AG20443 (cell line): ENCODE measurements at places on chromosomes 11 and 22.
A peak's percentile ranks its signal among the peaks of the same experiment; 100 is the strongest.

DNA sequence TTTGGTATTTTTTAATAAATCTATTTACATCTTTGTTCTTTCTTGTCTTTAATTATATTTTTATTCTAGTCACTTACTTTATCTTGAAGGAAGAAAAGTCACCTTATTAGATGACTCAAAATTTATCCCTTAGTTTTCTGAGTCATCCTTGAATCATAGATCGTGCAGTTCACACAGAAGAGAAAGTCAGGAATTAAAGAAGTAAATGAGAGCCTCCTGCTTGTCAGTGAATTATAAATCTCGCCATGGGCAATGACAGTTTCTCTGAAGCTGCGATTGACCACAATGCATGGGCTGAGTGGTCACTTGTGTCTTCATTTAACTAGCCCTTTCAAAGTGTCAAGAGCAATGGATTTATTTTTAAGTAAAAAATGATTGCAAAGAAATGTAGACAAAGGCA lies 91.2 kb downstream of the LUZP2 start:
- DNase-seq = no peak

- DNase-seq = no peak
Measured at GRCh38 chr11:118290923-118291322, 13.6 kb upstream of the CD3E start.

DNA sequence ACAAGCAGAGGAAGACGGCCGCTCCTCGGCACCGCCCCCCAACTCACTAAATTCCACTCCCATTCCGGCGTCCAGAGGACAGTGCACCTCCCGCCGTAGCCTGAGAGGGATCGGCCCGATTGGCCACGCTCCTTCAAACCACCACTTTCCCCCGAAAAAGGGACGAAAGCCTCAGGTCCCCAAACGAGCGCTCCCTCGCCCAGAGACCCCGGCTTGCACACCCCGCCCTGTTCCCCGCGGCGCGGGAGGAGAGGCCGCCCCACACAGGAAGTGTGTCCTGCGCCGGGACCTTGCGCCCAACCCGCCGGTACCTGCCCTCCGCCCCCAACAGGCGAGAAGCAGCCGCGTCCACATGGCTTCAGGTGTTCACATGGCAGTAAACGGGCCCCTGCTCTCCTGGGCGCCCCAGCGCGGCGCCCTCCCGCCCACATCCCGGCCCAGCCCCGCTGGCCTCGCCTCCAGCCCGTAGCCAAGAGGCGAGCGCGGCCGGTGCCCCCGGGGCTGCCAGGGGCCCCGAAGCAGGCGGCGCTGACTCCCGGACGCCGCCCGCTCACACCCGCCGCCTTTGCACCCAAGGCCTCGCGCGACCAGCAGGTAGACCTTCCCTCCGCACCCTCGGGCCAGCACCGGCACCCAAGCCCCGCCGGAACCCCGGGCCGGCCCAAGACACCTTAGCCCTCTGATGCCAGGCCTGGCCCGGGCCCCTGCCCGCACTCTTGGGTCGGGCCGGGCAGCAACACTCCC lies 849 bp downstream of the TCF20 start:
- peak; percentile 71 for DNase-seq

GRCh38 chr22:46857142-46857884 lies 94.9 kb downstream of the TBC1D22A start:
- DNase-seq = no peak

DNA sequence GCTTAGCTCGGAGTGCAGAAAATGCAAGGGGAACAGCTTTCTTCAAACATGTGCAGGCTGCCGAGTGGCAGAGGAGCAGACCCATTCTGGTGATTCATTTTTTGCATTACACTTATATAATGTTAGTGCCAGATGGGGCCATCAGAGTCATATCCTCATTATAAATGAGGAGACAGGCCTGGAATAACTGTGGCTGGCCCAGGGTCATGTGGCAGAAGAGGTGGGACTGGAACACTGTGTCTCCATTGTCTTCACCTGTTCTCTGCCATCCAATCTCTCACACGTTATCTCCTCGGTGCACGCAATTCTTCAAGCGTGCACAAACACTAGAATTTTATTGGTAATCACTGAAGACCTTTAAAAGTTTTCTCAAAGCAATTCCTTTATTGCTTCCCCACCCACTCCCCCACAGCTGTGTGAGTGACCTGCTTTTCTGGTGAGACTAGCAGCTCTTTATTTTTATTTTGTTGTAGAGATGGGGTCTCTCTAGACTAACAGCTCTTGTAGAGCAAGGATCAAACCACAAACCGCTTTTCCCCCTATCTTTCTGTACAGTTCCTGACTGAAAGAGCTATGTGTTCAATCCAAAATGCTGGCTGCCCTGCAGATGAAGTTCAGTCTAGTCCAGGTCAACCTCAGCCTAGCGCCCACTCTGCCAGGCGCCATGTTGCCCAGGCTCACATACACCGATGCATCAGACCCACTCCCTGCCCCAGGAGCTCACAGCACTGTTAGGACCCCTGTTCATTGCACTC lies 75.3 kb downstream of the ST3GAL4 start:
- no peak for DNase-seq

DNA sequence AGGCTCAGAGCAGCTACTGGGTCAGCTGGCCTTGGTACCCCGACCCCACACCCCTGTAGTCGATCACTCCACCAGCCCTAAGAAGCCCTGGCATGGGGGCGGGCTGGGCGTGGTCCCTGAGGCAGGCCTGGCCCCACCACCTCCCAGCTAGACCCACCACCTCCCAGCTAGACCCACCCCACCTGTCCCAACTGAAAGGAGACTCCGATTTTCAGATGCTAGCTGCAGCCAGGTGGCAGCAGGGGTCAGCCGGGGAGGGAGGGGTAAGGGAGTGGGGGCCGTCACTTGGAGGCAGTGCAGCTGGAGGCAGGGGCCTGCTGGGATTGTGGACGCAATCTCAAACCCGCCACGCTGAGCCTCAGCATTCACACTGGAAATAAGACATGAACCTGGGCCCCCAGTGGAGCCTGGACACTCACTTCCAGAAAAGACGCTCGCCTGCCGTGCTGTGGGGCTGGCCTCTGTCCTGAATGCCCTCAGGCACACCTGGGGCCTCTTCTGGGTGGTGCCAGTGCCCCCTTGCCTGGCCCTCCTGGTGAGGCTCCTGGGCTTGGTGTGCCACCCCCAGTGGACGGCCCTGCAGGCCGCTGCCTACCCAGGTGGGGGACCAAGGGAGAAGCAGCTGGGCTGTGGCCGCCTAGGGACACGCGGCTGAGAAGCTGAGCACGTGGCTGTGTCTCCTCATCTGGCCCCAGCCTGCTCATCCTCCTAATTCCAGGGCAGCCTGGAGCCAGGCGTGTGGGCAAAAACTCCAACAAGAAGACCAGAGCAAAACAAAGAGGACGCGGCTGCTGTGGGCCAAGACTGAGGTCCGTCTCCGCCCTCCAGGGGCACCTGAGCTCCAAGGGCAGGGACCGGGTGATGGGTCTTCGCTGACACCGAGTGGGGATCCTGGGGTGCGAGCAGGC lies 26.7 kb downstream of the OSBPL5 start:
- DNase-seq = no peak

DNA sequence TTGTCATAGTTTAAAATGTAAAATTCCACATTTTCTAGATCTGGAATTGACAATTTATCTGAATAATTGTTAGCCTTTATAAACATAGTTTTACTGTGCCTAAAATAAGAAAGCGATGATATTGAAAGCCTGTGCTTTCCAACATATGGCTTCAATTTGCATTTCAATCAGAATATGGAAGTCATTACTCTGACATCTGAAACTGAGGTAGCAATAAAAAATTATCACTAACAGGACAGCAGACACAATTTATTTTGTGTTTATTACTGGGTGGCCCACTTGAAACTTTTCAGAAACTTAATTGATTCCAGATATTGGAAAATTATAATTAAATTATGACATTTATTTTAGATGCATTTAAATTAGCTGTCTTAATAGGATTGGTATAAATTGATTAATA lies 78.5 kb downstream of the TMEM135 start:
- DNase-seq = no peak

DNA sequence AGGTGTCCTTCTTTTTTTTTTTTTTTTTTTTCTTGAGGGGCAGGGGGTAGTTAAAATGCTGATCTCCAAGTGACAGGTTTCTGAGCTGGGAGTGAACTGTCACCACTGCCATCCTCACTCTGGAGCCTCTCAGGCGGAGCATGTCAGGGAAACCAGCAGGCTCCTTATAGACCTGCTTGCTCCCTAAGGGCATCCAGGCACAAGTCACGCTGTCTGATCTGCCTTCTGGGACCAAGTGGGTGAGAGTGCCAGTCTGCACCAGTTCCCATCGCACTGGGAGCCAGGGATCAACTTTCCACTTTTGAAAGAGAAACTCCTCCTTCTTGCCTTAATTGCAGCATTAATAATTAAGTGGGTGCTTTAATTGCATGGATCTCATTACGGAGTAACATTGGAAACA lies 537.9 kb upstream of the CADM1 start:
- DNase-seq = no peak

DNA sequence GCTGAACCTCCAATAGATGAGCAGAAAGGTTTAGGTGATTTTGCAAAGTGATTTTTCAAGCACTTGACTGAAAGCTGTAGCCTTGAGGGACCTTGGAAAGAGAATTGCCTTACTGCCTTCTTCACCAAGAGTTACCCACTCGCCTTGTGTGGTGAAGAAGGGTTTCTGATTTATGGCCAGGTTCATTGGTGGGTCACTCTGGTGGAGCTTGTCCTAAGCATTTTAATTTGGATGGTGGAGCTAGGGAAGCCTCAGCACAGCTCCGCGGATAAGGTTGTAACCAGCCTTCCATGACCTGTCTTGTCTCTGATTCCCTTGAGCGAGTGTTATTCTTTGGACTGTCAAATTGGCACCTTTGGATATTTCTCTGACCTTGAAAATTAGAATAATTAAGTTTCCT lies 226.4 kb downstream of the FAT3 start:
- DNase-seq = no peak

DNA sequence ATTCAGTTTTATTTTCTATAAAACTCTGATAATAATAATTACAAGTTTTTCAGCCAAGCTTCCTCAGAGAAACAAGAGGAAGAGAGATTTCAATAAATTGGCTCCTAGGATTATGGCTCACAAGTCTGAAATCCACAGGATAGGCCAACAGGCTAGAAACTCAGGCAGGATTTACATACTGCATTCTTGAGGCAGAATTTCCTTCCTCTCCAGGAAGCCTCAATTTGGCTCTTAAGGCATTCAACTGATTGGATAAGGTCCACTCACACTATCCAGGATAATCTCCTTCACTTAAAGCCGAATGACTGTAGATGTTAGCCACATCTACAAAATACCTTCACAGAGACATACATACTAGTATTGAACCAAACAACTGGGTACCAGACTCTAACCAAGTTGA lies 120.3 kb upstream of the FAT3 start:
- no peak for DNase-seq

DNA sequence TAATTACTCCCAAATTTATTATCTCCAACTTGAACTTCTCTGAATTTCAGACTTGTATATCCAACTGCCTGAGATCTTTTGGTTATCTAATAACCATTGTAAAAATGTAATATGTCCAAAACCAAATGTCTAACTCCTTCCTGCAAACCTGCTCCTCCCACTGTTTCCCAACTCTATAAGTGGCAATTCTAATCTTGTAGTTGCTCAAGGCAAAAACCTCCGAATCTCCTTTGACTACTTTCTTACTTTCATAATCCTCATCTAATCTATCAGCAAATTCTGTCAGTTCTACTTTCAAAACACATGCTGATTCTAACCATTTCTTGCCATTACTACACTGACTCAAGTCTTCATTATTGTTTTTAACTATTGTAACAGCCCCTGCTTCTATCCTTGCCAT lies 55.7 kb downstream of the FAM168A start:
- no peak for DNase-seq

- peak; percentile 29 for DNase-seq
Measured at GRCh38 chr11:94472916-94473799, 20.5 kb downstream of the MRE11 start.

DNA sequence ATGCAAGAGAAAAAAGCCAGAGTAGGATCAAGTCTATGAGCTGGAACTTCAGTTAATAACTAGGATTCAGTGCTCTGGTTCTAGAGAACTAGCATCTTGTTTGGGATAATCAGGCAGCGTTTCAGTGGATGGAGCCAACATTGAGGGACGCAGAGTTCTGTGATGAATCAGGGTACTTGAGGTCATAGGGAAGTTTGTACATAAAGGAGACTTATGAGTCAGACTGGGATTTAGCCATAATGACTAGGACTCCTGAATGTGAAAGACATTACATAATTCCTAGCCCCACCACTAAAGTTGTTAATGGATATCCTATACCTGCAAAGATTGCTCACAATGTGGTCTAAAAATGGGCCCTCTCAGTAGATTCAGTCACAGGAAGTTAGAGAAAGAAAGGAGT lies 6.8 kb downstream of the SLN start:
- peak; percentile 78 for DNase-seq

DNA sequence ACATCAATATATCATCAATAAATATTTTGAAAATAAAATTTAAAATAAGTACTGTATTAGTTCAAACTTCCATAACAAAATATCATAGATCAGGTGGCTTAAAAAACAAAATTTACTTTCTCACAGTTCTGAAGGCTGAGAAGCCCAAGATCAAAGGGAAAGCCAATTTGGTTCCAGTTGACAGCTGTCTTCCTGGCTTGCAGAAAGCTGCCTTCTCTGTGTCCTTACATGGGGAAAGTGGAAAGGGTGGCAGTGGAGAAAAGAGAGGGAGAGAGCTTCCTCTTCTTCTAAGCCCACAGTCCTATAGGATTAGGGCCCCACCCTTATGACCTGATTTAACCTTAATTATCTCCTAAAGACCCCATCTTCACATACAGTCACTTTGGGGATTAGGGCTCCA lies 51.2 kb upstream of the MYOD1 start:
- DNase-seq = no peak

GRCh38 chr11:113551645-113552044 lies 76.4 kb upstream of the DRD2 start:
- DNase-seq = no peak

DNA sequence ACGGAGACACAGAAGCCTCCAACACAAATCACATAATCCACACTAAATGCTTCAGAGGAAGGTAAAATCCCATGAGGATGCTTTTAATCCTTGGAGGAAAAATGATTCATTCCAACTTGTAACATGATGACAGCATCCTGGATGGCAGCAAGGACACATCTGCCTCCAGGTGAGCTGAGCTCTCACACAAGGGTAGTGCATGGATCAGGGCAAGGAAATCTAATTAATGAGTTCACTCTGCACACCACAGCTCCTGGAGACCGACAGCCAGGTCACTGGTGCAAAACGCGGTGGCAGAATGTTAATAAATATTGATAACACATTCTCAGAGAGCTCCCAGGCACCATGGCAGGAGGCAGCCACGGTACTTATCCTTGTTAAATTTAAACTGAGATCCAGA lies 40.3 kb upstream of the CYP2D6 start:
- DNase-seq = no peak

- DNase-seq = no peak
Measured at GRCh38 chr11:8787372-8787771, 104.8 kb downstream of the RPL27A start.

GRCh38 chr11:3893311-3893710 lies 37.8 kb downstream of the STIM1 start:
- no peak for DNase-seq

GRCh38 chr11:35418282-35419183 lies 825 bp downstream of the SLC1A2 start:
- DNase-seq = peak; percentile 63
